ENCODE measurements at places on chromosomes 11 and 22.

DNA sequence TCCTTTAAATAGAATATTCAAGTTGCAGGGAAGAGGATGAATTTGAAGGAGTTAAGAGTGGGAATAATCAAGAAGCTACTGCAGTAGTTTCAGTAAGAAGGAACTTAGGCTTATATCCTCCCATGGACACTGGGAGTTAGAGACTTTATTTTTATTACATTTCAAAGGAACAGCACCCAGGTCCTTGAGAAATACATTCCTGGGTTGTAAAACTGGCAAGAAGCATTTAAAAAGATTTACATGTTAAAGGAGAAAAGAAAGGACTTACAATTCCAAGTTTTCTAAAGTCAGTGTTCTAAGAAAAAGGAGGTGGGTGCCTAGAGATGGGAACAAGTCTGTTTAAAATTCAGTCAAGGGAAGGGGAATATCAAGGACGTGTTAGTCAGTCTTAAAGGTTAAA is 306.9 kb downstream of the JRKL start:
- no peak for DNase-seq

DNA sequence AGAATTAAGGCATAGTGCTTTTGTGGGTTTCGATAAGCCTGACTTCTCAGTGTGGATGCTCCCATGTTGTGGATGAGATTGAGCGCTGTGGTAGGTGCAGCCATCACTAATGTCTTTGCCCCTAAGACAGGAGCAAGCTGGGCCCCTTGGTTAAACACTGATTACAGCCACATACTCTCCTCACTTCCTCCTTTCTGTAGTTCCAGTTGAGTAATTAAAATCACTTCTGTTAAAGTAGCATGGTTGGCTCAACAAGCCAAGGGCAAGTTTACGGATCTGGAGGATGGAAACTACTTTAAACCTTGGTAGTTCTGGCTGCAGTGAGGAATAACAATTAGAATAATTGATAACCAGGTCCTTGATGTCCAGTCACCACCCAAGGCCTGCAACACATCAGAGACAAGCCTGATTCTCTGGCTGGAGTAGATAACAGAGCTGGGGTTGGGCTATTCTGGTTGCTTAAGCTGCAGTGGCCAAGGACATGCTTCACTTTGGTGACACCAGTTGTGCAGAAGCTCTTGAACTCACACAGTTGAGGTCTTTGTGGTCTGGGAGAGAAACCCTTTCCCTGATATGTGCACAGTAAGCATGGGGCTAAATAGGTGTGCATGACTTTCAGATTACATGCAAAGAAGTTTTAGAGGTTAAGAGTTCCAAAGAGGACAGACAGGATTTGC is 81.3 kb downstream of the KIRREL3 start:
- DNase-seq, result no peak

DNA sequence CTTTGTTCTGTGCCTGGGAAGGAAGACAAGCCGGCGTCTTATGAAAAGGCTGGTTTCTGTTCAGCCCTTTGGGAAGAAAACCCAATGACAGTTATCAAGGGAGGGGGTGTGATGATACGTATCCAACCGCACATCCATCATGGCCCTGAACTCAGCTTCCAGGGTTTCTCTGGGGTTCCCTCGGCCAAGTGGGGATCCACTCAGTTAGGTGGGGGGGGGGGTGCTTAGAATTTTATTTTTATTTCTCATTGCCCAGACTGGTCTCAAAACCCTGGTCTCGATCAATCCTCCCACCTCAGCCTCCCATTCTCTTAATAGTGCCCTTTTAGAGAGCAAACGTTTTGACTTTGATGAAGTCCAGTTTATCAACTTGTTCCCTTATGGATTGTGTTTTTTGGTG is 25.7 kb downstream of the KCNQ1 start:
- DNase-seq, result no peak

- DNase-seq, result no peak
Observed at GRCh38 chr11:12842933-12843636, 166.0 kb upstream of the RASSF10 start.

DNA sequence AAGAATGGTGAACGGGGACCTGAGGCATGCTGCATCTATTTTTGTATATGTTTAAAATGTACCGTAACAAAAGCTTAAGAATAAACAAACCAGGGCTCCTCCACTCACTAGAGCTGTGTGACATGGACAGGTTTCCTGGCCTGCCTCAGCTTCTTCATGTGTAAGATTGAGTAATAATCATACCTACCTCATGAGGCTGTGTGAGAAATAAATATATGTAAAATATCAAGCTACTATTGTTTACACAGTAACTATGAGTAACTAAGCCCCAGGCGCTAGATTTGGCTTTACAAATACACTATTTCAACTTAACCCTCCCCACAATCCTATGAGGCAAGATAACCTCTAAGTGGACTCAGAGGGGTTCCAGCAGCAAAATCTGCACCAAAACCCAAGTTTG is 66.4 kb downstream of the SMCO4 start:
- no peak for DNase-seq

DNA sequence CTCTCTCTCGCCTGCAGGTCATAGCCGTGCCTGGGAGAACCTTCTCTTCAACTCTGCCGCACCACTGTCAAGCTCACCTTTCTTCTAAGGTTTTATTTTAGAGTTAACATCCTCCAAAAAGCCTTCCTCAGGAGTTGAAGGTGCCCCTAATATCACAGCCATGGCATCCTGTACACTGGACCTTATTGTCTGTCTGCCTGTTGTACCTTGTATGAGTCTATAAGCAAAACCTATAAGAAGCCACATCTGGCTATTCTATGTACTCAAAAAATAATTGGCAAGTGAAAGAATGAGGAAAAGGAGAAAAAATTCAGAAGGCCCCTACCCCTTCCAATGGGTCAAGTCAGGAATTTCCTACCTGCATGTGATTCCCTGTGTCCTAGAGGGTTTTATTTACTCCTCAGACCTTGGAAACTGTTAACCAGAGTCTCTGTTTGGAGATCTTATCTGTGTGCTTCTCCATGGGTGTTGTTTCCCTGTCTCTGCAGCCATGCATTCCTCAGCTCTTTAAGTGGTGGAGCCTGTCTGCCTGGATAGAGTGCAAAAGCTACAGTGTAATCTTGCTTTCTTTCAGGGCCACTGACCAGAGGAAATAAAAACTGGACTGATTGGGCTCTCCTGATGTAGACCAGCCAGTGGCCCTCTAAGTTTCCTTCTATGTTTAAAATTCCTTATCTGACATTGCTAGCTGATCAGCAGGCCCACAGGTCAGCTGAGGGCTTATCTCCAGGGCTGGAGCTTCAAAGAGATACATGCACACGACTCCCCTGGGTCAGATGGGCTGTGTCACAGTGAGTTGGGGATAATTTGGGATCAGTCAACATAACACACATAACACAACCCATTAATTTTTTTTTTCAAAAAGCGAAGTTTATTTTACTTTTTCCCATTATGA is 37.6 kb upstream of the TMEM135 start:
- no peak for DNase-seq

DNA sequence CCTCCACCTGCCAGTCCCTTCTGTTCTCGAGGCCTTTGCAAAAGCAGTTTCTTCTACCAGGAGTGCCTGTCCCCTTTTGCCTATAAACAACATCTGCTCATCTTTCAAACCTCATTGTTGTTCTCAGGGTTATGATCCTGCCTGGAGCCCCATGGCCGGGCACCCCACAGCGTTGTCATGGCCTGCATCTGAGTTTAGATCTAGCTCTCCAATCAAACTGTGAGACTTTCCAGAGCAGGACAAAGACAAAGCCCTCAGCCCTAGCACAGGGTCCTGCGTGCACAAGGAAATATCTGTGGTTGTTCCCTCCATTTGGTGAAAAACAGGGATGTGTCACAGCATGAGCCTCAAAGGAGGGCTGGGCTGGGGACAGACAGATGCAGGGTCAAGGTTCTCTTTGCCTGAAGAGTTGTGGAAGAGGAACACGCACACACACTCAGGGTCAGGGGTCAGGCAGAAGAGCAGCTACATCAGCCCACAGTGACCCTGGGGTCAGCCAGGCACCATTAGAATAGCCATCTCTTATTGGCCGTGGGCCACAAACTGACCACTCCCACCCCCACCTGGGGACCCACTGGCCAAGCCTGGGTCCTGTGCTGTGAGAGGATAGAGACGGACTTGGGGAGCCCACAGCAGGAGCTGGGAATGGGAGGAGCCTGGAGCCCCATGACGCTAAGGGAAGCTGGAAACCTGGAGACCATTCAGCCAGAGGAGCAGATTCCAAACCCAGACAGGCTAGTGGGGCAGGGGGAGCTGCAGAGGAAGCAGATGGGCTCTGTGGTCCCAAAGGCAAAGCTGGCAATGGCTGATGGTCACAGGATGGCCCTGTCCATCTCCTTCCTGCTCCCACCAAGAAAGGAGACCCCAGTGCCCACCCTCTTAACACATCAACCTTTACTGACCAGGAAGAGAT is 99.4 kb downstream of the PDE2A start:
- peak; percentile 35 for DNase-seq

DNA sequence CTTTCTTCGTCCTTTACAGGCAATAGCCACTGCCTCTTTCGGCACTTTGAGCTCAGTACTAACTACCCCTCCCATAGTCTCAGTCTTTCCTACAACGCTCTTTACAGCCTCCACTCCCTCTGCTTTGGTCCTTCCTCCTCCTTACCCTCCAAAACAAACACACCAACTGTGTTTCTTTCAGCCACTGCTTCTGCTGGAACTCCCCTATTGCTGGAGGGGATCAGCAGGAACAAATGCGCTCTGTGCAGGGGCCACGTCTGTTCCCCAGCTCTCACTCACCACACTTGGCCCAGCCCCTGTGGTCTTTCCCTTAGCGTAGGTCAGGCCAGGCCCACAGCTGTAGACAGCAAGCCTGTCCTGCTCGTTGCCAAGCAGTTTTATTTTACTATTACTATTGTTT is 42.3 kb downstream of the PC start:
- DNase-seq, result no peak

DNA sequence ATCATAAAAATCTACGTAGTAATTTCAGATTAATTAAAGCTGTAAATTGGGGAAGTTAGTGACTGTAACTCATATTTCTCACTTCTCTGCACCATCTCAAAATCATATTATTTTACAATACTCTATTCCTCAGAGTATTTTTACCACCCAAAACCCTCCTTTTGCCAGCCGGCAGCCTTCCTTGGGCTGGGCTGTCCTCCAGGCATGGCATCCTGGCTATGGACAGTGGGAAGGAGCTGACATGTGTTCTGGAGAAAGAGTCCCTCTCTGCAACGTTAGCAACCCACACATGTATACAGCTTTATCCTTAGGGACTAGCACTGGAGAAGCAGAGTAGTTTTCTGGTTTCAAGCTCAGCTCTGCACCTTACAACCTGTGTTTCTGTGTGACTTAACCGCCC is 86.8 kb downstream of the DSCAML1 start:
- DNase-seq, result no peak

DNA sequence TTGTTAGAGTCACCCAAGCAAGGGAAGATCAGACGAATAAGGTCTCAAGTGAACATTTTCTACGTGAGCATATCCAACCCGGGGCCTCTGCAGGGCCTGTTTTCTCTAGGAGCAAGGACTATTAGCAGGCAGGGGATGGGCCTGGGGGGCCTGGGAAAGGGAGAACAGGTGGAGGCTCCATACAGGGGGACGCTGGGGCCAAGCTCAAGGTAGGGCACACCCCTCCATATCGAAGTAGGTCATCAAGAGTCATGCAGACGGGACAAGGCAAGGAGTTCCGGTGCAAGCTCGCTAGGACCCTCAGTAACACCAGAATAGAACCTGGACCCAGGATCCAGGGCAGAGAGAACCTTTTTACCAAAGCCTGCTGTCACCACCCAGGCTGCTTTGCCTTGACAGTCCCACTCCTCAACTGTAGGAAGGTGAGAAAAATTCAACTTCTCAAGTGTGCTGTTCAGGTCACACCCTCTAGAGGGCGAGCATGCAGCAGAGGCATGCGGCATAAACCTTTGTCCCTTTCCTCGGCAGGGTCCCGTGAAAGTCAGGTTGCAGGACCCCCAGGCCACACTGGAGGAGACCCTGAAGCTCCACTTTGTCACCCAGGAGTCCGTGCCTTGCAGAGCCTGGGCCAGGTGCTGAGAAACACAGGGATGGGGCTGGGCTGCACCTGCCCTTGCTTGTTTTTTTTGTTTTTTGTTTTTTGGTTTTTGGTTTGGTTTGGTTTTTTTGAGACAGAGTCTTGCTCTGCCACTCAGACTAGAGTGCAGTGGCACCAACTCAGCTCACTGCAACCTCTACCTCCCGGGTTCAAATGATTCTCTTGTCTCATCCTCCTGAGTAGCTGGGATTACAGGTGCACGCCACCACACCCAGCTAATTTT is 8.6 kb upstream of the APOBEC3B start:
- DNase-seq, result peak; percentile 74

DNA sequence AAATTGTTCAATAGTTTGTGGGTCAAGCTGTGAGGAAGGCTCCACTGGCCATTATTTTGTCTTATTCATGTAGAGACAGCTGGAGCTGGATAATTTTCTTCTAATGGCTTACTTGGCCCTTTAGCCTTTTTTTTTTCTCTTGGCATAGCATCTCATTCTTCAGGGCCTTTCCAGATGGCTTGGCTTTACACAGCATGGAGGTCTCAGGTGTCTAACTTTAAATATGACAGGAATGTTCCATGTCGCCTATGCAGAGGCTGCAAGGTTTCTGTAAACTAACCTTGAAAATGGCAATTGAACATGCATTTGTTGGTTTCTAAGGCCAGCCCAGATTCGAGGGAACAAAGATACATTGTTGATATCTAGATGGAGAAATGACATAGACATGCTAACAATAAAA is 247.9 kb upstream of the CNTN5 start:
- no peak for DNase-seq

DNA sequence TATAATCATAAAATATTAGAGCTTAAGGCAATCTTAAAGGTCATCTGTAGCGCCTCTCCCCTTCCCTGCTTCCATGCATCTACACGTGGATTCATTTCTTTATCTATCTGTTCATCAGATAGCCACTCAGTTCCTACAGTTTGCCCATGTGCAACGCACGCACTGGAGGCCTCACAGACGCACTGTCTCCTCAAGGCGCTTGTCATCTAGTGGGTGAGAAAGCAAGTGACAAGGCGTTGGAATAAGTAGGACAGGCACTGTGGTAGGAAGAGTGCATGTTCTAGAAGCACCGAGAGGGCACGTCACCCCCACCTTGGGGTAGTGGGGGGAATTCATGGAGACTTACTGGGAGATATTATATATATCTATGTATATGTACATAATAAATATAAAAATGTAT is 20.8 kb upstream of the JAM3 start:
- DNase-seq, result no peak

DNA sequence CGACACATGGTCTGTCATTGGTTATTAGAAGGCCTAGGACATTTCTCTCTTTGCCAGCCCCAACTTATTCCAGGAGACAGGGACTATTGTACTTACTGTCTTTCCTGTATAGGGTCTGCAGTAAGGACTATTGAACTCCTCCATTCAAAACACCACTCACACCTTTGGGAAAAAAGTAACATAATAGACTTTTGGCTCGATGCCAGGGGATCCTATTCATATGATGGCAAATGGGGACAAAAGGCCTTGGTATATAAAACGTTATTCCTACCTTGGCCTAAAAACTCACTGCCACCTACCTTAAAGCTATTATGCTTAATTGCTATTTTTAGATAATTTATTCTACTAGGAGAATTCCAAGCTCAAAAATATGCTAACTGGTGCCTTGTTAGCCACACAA is 6.3 kb upstream of the NDUFC2 start:
- DNase-seq, result no peak

GRCh38 chr11:84687433-84687832 is 939.7 kb downstream of the DLG2 start:
- DNase-seq, result no peak

GRCh38 chr11:119905162-119905561 is 176.2 kb upstream of the NECTIN1 start:
- DNase-seq, result no peak

GRCh38 chr22:24515027-24515338 is 19.9 kb downstream of the UPB1 start:
- DNase-seq, result no peak

- no peak for DNase-seq
Observed at GRCh38 chr11:114594703-114595102, 883 bp downstream of the NXPE4 start.

- no peak for DNase-seq
Observed at GRCh38 chr11:120747850-120748814, 236.6 kb downstream of the GRIK4 start.

Data from activated CD8-positive, alpha-beta memory T cell treated with anti-CD3 and anti-CD28 coated beads, Interleukin-2, amount 50 U/mL, for 48 hours (primary cell).